Panc1 (cell line): ENCODE measurements at places on chromosomes 5 and 9. TPM values are rescaled to one million over a fixed set of nuclear protein-coding genes. Genes with fewer than 3 reads are reported as not detected.

The CDX1 gene
- not detected for total RNA-seq

The PHYHD1 gene
- not detected for total RNA-seq

The PLEKHG4B gene
- 8.9 TPM for total RNA-seq

The ZDHHC11 gene
- total RNA-seq, result 3.0 TPM

The SHISAL2B gene
- not detected for total RNA-seq

The EMB gene
- total RNA-seq, result 65.9 TPM

The RBM18 gene
- 19.2 TPM for total RNA-seq

The SLC25A48 gene
- total RNA-seq, result not detected

The MYOT gene
- not detected for total RNA-seq

The PPWD1 gene
- total RNA-seq, result 32.7 TPM

The MSH3 gene
- 18.9 TPM for total RNA-seq

The ADAMTS16 gene
- 0.54 TPM for total RNA-seq

The AK8 gene
- 0.39 TPM for total RNA-seq

The ZER1 gene
- total RNA-seq, result 16.2 TPM

The DND1 gene
- total RNA-seq, result 1.8 TPM

The WNK2 gene
- 13.7 TPM for total RNA-seq

The PCDHGA2 gene
- 0.05 TPM for total RNA-seq

The DNAJC21 gene
- total RNA-seq, result 54.5 TPM

The FOXD4L6 gene
- not detected for total RNA-seq

The TMEM215 gene
- not detected for total RNA-seq

The CD14 gene
- total RNA-seq, result 2.5 TPM
